ENCODE measurements at places on chromosomes 3 and 15. TPM values are rescaled to one million over a fixed set of nuclear protein-coding genes. Genes with fewer than 3 reads are reported as not detected.

PHLDB2 gene
- 101 TPM for total RNA-seq

ZDHHC23 gene
- 1.0 TPM for total RNA-seq

HYAL1 gene
- total RNA-seq, result 2.5 TPM

ACP3 gene
- total RNA-seq, result 0.33 TPM

ITIH1 gene
- 0.17 TPM for total RNA-seq

PPP4R2 gene
- total RNA-seq, result 64.7 TPM

PEX11A gene
- total RNA-seq, result 10.6 TPM

All from smooth muscle cell of the pulmonary artery (primary cell).